ENCODE measurements at places on chromosomes 4 and X.

GRCh38 chr4:17065821-17066220 is 167.4 kb upstream of the LDB2 start:
- no peak for DNase-seq

GRCh38 chr4:155434366-155434765 is 57.6 kb upstream of the MAP9 start:
- no peak for DNase-seq

- DNase-seq: no peak
Measured at GRCh38 chrX:16839219-16839851, 30.8 kb downstream of the RBBP7 start.

- DNase-seq: no peak
Measured at GRCh38 chr4:17492058-17492741, 19.7 kb downstream of the QDPR start.

Measured in activated effector memory CD4-positive, alpha-beta T cell treated with Interleukin-2 at 50 U/mL for 16 hours (primary cell).